GM23338 (cell line): ENCODE measurements at places on chromosomes 2 and 18. TPM values are rescaled to one million over a fixed set of nuclear protein-coding genes. Genes with fewer than 3 reads are reported as not detected.

DNA sequence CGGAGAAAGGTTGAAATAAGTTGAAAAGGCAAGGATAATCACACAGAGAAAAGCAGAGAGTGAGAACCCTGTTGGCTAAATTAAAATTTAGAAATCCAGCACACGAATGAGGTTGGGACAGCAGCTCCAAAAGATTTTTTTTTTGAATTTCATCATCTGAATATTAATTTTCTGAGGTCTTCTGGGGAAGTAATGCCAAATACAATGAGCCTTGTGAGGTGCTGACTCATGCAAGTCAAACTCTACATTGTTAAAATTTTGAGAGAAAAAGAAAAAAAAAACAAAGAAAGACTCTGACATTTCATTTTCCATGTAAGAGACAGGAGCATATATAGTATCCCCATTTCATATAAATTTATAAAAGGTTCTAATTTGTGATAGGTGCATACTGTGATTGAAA lies 614.2 kb upstream of the CDH2 start:
- H3K27ac ChIP-seq = no peak overlapping the region
- no peaks in the 10 kb centered on the region for H3K4me1 ChIP-seq
- DNase-seq = no peak
- no peaks in the 10 kb centered on the region for H3K36me3 ChIP-seq
- no peak overlapping the region for H3K4me3 ChIP-seq

- H3K27me3 ChIP-seq = no peaks in the 10 kb centered on the region
- H3K36me3 ChIP-seq = no peaks in the 10 kb centered on the region
- H3K4me3 ChIP-seq = no peak overlapping the region
- H3K27ac ChIP-seq = no peak overlapping the region
- peak; percentile 36 for DNase-seq
These were observed 74.8 kb upstream of the SLC66A3 start for GRCh38 chr2:11080253-11081115.

DNA sequence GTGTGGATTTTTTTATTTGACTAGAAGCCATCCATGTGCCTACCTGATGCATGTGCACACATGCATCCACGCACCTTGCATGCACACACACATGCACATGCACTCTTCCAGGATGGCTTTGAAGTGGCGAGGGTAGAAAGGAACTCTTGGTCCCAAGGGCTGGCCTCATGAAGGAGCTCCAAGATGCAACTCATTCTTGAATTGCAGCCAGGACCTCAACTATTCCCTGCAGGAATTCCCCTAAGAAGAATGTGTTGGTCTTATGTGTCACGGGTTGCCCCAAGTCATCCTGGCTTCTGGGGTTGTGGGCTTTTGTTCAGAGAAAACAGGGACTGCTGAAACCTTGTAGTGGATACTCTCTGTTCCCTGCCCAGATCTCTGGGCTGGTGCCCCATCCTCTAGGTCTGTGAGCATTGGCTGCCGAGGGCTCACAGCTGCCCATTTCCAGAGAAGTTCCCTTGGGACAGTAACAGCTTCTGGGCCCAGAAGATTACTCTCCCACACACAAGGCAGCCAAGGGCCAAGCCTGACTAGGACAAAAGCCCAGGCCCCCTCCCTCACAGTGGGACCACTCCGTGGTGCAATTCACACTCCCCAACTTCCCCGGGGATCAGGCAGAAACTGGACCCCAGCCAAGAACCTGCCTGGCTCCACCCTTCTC lies 137.6 kb downstream of the COPS8 start:
- H3K36me3 ChIP-seq = no peaks in the 10 kb centered on the region

DNA sequence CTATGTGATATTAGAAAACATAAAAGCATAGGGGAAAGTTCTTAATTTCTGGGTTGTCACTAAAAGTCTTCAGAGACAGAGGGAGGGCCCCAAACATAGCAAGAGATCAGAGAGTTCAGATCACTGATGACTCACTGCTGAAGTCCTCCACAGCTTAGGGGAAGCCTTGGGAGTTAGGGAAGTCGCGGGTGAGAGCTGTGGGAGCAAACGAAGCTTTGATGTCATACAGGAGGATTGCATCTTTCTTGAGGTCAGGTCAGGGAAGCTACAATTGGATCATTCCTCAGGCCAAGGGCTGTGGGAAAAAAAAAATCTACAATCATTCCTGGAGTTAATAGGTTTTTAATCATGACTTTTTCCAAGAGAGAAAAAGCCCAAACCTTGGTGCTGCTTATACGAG lies 96.2 kb downstream of the COPS8 start:
- no peak overlapping the region for H3K27ac ChIP-seq
- DNase-seq = no peak
- H3K36me3 ChIP-seq = no peaks in the 10 kb centered on the region
- H3K4me3 ChIP-seq = no peak overlapping the region
- H3K27me3 ChIP-seq = no peaks in the 10 kb centered on the region

GRCh38 chr2:202780514-202781021 lies 91.0 kb downstream of the ICA1L start:
- no peak overlapping the region for H3K27ac ChIP-seq
- H3K36me3 ChIP-seq = no peaks in the 10 kb centered on the region
- no peak overlapping the region for H3K4me3 ChIP-seq
- H3K4me1 ChIP-seq = no peaks in the 10 kb centered on the region

DNA sequence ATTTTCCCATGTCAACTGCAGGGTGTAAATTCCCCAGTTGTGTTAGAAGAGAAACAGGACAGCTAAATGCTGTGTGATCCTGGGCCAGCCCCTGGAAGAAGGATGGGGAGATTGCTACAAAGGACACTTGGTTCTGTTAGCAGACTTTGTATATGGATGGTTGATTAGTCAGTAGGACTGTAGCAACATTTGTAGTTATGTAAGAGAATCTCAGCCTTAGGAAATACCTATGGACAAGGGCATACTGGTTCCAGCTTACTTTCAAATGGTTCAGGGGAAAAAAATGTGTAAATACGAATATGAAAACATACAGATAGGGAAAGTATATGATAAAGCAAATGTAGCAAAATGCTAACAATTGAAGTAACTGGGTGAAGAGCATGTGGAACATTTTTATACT lies 47.6 kb downstream of the GNAL start:
- H3K4me1 ChIP-seq = no peaks in the 10 kb centered on the region
- H3K4me3 ChIP-seq = no peak overlapping the region
- H3K27me3 ChIP-seq = no peaks in the 10 kb centered on the region
- no peak for DNase-seq
- no peak overlapping the region for H3K27ac ChIP-seq
- H3K36me3 ChIP-seq = no peaks in the 10 kb centered on the region

- H3K27me3 ChIP-seq = no peaks in the 10 kb centered on the region
- no peaks in the 10 kb centered on the region for H3K4me1 ChIP-seq
- no peak overlapping the region for H3K4me3 ChIP-seq
These were observed 655.3 kb upstream of the FAM98A start for GRCh38 chr2:34254272-34254878.

DNA sequence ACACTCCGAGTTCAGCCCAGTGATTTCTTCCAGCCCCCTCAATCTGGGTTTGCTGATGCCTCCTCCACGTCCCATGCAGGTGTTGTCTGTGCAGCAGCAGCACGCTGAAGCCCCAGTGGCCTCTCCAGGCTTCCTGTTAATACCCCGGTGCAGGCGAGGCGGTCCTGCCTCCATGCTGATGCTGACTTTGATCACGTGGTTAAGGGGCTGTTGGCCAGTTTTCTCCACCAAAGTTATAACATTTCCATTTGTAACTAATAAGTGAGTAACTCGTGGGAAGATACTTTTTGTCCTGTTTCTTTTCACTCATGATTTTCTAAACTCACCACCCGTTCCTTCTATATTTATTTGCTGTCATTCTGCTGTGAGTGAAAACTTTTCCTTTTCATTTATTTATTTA lies 42.5 kb upstream of the TMEM18 start:
- peaks cover 17% of the 10 kb centered on the region for H3K4me1 ChIP-seq
- no peaks in the 10 kb centered on the region for H3K27me3 ChIP-seq
- H3K27ac ChIP-seq = no peak overlapping the region

GRCh38 chr2:101991721-101992145 lies at the start of gene IL1R2:
Gene IL1R2, plus strand, starts transcription at chr2:101991960. Its CDS starts 16,616 bp downstream, at chr2:102008576.
- no peak within 1 kb of the TSS for H3K4me3 ChIP-seq
- no peaks in the 10 kb centered on the region for H3K36me3 ChIP-seq
- no peaks in the 10 kb centered on the region for H3K27me3 ChIP-seq

GRCh38 chr18:61554117-61554776 lies 221.0 kb downstream of the CDH20 start:
- DNase-seq = peak; percentile 22
- H3K4me3 ChIP-seq = no peak overlapping the region
- H3K27ac ChIP-seq = no peak overlapping the region
- H3K36me3 ChIP-seq = no peaks in the 10 kb centered on the region
- H3K4me1 ChIP-seq = no peaks in the 10 kb centered on the region

DNA sequence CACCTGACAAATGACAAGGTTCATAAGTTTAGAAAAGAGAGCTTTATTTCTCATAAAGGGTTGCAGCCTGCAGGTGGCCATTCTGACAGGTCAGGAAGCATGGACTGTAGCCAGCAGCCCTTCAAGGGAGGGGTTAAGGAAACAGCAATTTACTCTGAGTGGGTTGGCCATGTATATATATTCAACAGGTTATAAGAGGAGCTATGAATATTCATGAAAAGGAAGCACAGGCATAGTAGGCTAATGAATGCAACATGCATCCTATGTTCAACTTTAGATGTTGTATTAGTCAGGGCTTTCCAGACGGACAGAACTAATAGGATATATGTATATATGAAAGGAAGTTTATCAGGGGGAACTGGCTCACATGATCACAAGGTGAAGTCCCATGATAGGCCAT lies 20.6 kb downstream of the RNU2-63P start:
- H3K36me3 ChIP-seq = no peaks in the 10 kb centered on the region
- H3K27ac ChIP-seq = no peak overlapping the region
- H3K4me3 ChIP-seq = no peak overlapping the region
- DNase-seq = no peak
- H3K4me1 ChIP-seq = no peaks in the 10 kb centered on the region
- H3K27me3 ChIP-seq = no peaks in the 10 kb centered on the region

GRCh38 chr2:25482341-25482740 lies 140.6 kb upstream of the DNMT3A start:
- no peak overlapping the region for H3K27ac ChIP-seq
- no peaks in the 10 kb centered on the region for H3K4me1 ChIP-seq
- H3K4me3 ChIP-seq = no peak overlapping the region
- no peaks in the 10 kb centered on the region for H3K36me3 ChIP-seq
- no peak for DNase-seq
- no peaks in the 10 kb centered on the region for H3K27me3 ChIP-seq

GRCh38 chr2:207418419-207418818 lies 111.3 kb upstream of the CREB1 start:
- no peaks in the 10 kb centered on the region for H3K27me3 ChIP-seq
- no peak overlapping the region for H3K27ac ChIP-seq
- H3K4me3 ChIP-seq = no peak overlapping the region
- no peaks in the 10 kb centered on the region for H3K36me3 ChIP-seq

DNA sequence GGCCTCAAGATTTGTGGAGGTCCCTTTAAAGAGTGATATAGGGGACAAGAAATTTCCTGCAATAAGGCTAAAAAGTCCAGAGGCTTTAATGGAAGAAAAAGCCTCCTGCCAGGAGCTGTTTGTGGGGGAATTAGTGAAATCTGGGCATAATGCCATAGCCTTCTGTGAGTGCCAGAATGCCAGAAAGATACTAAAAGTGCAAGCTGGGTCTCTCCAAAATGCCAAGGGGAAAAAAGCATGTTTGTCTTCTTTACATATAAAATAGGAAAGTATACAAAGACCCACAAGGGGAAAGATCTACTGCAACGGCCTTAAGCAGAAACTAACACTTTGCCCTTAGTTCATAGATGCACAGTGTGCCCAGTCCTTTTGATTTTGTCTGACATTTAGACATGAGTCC lies 647.7 kb upstream of the ZNF804A start:
- no peak overlapping the region for H3K27ac ChIP-seq
- no peak for DNase-seq
- H3K27me3 ChIP-seq = no peaks in the 10 kb centered on the region
- H3K36me3 ChIP-seq = no peaks in the 10 kb centered on the region
- no peaks in the 10 kb centered on the region for H3K4me1 ChIP-seq
- no peak overlapping the region for H3K4me3 ChIP-seq

DNA sequence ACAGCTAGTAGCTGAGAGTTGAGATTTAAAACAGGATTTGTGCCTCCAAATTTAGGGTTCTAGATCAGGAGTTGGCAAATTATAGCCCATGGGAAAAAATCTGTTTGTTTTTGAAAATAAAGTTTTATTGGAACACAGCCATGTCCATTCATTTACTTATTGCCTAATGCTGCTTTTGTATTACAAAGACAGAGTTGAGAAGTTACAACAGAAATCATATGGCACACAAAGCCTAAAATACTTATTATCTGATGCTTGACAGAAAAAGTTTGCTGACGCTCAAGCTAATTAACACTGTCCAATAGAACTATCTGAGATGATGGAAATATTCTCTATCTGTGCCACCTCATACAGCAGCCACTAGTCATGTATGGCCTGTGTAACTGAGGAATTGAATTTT lies 229.1 kb upstream of the RASGRP3 start:
- H3K36me3 ChIP-seq = no peaks in the 10 kb centered on the region
- no peaks in the 10 kb centered on the region for H3K27me3 ChIP-seq
- no peak for DNase-seq
- no peak overlapping the region for H3K4me3 ChIP-seq
- H3K4me1 ChIP-seq = no peaks in the 10 kb centered on the region

- H3K27me3 ChIP-seq = no peaks in the 10 kb centered on the region
- H3K36me3 ChIP-seq = peaks cover 5% of the 10 kb centered on the region; the same call in 1 of the 2 replicates
- H3K4me1 ChIP-seq = peaks cover 19% of the 10 kb centered on the region; the same call in 1 of the 2 replicates
These were observed 123.9 kb upstream of the B3GNT2 start for GRCh38 chr2:62071760-62072680.

DNA sequence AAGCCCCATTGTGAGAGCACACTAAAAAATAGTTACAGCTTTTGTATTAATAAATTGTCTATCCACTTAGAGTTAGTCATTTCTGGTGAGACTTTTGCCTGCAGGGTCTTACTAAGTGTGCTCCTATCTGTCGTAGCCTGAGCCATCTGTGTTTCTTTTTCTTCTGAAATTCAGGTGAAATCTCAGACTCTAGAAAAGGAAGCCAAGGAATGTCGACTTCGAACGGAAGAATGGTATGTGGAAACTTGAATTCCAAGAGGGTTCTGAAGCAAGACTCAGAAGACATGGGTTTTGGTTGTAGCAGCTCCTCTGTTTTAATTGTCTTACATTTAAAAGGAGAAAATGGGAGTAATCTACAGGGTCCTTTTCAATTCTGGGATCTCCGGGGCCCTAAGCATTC lies 70.0 kb upstream of the STON1 start:
- H3K4me3 ChIP-seq = no peak overlapping the region
- DNase-seq = peak; percentile 18
- peaks cover 38% of the 10 kb centered on the region for H3K36me3 ChIP-seq
- H3K27me3 ChIP-seq = no peaks in the 10 kb centered on the region

GRCh38 chr2:102256276-102256675 lies 55.1 kb upstream of the IL1RL1 start:
- no peak overlapping the region for H3K4me3 ChIP-seq
- no peaks in the 10 kb centered on the region; the same call in 1 of the 2 replicates for H3K4me1 ChIP-seq

HK2 gene
- 54.7 and 56.0 TPM in 2 replicates for total RNA-seq

C1QL2 gene
- total RNA-seq = 0.69 and 1.2 TPM in 2 replicates

SGO2 gene
- 32.6 and 40.4 TPM in 2 replicates for total RNA-seq

DYNAP gene
- 0.28 and 1.0 TPM in 2 replicates for total RNA-seq

LIPG gene
- 17.2 and 17.7 TPM in 2 replicates for total RNA-seq

ASB18 gene
- total RNA-seq = not detected in 2 replicates

CPO gene
- 0.94 TPM in 1 of 2 replicates, not detected in the other for total RNA-seq

POMC gene
- 7.8 and 12.3 TPM in 2 replicates for total RNA-seq

KDSR gene
- total RNA-seq = 31.0 and 36.3 TPM in 2 replicates

BUB1 gene
- total RNA-seq = 178 and 184 TPM in 2 replicates
